ENCODE measurements at places on chromosomes 1 and 21.

GRCh38 chr1:242813490-242814091, 289.1 kb upstream of the PLD5 start:
- no peak for DNase-seq

DNA sequence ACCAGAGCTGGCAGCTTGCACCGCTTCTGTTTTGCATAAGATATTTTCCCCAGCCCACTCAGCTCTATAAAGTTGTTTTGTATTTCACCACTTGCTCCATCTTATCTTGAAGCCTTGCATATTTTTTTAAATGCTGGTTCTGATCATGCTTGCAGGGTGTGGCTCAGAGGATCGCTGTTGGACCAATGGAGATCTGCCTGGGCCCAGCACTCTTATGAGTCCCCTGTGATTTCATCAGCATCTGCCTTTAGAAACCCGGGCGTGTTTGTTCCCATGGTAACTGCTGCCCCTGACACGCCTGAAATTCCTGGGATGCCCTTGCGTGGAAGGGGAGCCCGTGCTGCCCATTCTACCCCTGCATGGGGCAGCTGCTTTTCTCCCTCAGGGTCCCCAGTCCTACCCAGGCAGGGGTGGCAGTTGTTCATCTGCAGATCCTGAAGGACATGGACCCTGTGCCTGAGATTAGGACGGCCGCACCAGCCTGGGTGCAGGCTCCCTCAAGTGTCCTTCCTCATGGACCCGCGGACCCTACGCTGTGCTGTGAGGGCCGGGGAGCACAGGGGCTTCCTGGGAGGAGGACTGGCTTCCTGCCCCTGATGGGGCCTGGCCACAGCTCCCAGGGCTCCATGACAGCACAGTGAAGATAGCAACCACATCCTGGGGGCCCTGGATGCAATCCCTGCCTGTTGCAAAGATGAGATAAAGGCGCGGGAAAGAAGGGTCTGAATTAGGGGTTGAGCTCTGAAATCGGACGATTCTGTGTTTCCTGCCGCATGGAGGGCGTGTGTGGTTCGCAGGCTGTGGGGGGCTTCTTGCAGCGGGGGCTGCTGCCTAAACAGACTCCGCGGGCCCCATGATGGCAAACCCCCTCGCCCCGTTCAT, 226.5 kb downstream of the SDCCAG8 start:
- no peak for DNase-seq

GRCh38 chr1:23718482-23718881, 24.8 kb upstream of the ELOA start:
- DNase-seq, result peak; percentile 63

DNA sequence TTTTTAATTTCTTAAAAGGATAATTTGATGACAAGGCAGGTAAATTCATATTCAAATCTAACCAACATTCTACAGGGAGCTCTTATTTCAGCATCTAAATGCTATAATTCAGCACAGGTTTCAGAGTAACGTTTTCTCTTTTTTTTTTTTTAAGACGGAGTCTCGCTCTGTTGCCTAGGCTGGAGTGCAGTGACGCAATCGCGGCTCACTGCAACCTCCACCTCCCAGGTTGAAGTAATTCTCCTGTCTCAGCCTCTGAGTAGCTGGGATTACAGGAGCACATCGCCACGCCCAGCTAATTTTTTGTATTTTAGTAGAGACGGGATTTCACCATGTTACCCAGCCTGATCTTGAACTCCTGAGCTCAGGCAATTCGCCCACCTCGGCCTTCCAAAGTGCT, 66.5 kb downstream of the EIF4G3 start:
- DNase-seq, result no peak

DNA sequence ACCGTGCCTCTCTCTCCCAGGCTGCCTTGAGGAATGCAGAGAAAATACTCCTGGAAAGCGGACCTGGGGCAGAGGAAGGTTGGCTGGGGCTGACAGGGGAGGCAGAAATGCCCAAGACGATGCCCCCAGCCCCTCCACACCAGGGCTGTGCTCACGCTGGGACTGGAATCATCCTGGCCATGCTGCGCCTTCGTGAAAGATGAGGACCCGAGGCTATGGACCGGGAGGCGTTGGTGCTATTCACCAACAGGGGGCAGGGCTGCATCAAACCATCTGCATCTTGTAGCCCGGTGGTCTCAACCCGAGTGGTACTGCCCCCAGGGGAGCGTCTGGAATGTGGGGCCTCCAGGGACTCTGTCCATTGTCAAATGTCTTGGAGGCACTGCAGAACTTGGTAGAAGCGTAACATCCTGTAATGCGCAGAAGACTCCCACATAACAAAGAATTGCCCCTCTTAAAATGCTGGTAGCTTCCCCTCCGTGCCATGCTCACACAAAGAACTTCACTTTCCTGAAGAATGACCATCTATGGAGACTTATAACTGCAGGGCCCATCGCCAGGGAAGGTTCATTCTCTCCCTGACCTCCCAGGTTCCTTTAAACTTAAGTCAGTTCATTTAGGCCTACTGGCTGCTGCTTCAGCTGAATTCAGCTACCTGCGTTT, 251.2 kb downstream of the RRAGC start:
- no peak for DNase-seq

- DNase-seq, result no peak
Measured at GRCh38 chr1:212315907-212316306, 30.7 kb downstream of the PPP2R5A start.

DNA sequence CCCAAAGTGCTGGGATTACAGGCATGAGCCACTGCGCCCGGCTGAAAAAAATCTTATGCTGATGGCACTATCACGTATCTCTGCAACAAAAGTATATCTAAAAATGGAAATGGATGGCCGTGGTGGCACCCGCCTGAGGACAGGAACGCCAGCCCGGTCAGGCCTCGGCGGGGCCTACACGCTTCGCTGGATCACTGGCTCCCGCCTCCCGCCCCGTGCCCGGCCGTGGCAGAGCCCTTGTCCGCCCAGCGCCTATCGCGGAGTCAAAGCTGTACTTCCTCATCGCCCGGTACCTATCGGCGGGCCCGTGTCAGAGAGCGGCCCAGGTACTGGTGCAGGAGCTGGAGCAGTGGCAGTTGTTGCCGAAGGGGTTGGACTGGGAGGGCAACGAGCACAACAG, 28.8 kb upstream of the PDPN start:
- DNase-seq, result no peak

GRCh38 chr1:7262611-7263010, 477.4 kb downstream of the CAMTA1 start:
- DNase-seq, result no peak

GRCh38 chr1:157219182-157219581, 81.0 kb upstream of the ETV3 start:
- no peak for DNase-seq

GRCh38 chr1:153985341-153985912, 712 bp downstream of the RAB13 start:
- no peak for DNase-seq

- no peak for DNase-seq
Measured at GRCh38 chr1:180939711-180940103, 27.0 kb downstream of the KIAA1614 start.

DNA sequence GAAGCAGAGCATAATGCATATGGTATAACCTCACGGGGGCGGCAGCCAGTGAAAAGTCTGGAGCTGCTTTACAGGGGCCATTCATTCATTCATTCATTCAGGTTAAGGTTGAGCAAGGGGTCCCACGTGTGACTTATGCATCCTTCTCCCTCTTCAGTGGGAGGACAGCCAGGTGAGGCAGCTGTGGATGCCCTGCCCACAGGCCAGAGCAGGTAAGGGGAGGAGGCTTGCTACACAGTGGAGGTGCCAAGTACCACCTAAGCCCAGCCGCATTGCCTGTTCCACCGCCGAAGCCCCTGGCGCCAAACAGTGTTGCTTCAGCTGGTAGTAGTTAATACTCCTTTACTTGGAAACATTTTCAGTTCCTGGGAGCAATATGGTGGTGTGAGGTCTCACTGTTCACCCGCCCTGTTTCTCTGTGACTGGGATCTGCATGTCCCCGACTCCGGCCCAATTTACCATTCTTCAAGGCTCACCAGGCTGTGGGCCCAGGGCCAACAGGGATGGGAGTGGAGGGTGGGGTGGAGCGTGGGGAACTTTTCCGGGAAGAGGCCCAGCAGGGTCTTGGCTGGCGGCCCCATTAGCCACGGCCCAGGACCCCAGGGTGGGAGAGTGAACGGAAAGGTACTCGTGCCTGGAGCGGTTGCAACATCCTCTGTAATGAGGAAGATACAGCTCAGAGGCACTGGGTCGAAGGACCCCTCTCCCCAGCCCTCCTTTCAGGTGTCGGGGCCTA, 722 bp upstream of the PODN start:
- DNase-seq, result no peak

GRCh38 chr1:29235955-29236711, at the start of gene PTPRU:
PTPRU (plus strand) TSS chr1:29236522; CDS start chr1:29236645, 123 bp downstream.
- peak; percentile 83 for DNase-seq

- no peak for DNase-seq
Measured at GRCh38 chr1:93022580-93022979, 56.5 kb upstream of the MTF2 start.

DNA sequence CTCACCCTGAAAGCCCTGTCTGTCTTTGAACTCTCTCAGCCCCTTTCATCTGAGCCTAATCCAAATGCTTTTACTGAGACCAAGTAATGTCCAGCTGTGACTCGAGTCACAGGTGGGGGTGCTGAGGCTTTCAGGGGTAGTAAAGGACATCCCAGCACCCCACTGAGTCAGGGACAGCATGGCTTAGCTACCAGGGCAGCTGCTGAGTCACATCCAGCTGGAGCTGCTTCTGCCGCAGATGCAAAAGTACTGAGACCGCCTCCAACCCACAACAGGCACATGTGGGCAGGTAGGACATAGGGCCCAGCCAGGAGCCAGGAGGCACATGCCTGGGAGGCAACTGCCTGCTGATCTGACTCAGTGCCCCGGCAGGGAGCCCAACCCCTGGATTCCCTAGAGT, 6.7 kb upstream of the VSIG8 start:
- DNase-seq, result peak; percentile 41

GRCh38 chr1:14494911-14495310, 103.6 kb upstream of the KAZN start:
- DNase-seq, result no peak

GRCh38 chr21:44043613-44044012, 31.5 kb downstream of the TRAPPC10 start:
- no peak for DNase-seq

DNA sequence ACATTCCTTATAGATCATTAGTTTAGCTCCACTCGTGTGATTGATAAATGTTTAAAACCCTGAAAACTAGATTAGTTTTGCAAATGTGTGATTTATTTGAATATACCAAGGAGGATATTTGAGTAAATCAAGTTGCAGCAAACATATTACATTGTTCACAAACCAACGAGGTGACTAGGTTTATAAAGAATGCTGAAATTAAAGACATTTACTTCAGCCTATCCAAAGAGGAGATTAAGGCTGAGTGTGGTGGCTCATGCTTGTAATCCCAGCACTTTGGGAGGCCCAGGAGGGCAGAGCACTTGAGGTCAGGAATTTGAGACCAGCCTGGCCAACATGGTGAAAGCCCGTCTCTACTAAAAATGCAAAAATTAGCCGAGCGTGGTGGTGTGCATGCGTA, 34.1 kb downstream of the VTCN1 start:
- no peak for DNase-seq

DNA sequence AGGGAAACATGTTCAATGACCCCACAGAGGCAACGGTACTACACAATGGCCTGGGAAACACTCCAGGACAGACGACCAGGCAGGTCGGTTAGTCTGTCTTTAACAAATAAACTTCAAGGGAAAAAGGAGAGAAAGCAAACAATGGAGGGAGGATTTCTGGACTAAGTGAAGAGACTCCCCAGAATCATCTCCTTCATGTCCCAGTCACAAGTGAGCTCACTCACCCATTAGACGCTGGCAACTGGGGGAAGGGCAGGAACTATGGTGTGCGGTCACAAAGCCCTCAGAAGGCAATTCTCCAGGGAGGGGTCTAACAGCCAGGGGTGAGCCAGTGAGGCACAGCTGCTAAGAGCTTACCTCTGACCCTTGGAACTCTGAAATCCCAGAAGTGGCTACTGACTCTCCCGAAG, 55.7 kb upstream of the NADK start:
- no peak for DNase-seq

DNA sequence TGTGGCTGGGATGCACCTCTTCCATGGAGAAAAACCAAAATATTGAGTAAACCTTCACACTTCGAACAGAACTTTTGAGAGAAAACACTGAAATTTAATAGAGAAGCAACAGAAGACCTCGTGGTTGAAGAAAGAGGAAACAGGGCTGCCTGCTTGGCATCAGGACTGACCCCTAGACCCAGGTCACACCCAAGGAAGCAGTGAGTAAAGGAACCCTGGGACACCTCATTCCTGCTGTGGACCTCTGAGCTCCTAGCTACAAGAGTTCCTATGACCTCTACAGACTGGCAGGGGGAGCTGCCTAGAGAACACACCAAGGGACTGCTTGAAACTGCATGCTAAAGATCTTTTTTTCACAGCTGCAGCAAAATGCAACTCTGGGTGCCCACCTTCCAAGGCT, 67.8 kb downstream of the FASLG start:
- no peak for DNase-seq

DNA sequence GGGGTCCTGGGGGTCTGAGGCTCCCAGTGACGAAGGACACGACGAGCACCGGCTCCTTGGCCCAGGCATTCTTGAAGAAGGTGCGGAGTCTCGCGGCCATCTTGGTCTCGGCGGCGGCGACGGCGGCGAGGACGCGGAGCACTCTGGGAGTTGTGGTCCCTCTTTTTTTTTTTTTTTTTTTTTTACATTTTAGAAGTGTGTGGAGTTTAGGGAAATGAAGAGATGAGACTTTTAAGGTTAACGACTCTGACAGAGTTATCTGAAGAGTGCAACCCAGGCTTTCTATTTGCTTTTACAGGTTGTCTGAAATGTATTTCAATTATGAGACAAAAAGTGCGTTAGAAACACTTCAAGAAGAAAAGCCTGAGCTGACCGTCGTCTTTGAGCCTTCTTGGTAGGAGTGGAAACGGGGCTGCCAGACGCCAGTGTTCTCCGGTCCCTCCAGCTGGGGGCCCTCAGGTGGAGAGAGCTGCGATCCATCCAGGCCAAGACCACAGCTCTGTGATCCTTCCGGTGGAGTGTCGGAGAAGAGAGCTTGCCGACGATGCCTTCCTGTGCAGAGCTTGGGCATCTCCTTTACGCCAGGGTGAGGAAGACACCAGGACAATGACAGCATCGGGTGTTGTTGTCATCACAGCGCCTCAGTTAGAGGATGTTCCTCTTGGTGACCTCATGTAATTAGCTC, 9.7 kb downstream of the OR2B11 start:
- peak; percentile 59 for DNase-seq

DNA sequence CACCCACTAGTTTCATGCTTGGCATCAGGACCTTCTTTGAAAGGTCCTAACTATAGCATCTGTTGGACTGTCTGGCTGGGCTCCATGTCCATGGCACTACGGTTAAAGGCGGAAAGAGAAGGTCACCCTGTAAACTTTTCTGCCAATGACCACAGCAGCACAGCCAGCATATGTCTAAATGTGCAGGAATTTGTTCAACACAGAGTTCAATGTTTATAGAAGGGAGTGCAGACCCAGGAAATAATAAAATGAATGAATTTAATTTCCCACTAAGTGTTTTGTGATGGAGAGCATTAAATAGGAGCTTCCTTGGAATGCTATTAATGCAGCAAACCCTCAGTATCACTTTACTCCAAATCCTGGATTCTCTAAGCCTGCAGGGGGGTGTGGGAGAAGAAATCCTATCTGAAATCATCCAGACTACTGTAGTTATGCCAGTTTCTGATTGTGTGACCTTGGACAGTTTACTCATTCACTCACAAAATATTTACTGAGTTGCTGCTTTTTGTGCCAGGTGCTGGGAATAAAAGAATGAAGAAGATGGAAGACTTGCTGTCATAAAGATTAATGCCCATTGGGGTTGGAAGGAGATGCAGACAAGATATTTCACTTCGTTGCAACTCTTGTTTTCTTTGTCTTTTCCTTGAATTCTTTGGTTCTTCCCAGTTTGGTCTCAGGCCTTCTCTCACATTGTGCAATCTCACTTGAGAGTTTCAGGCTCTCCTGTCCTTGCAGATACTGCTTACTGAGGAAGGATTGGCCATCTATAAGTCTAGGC, 195.0 kb downstream of the ROR1 start:
- DNase-seq, result peak; percentile 2

Data from LoVo (cell line).